Hematopoietic multipotent progenitor cell (in vitro differentiated cells): ENCODE measurements at places on chromosomes 1 and 21. TPM values are rescaled to one million over a fixed set of nuclear protein-coding genes. Genes with fewer than 3 reads are reported as not detected.

Gene LDLRAD1
- not detected for total RNA-seq

Gene OPTC
- not detected for total RNA-seq

Gene FCRL4
- total RNA-seq: not detected

Gene JMJD4
- total RNA-seq: 53.3 TPM

Gene LCE1B
- total RNA-seq: not detected
